K562 (cell line): ENCODE measurements at places on chromosomes 13 and 19.

DNA sequence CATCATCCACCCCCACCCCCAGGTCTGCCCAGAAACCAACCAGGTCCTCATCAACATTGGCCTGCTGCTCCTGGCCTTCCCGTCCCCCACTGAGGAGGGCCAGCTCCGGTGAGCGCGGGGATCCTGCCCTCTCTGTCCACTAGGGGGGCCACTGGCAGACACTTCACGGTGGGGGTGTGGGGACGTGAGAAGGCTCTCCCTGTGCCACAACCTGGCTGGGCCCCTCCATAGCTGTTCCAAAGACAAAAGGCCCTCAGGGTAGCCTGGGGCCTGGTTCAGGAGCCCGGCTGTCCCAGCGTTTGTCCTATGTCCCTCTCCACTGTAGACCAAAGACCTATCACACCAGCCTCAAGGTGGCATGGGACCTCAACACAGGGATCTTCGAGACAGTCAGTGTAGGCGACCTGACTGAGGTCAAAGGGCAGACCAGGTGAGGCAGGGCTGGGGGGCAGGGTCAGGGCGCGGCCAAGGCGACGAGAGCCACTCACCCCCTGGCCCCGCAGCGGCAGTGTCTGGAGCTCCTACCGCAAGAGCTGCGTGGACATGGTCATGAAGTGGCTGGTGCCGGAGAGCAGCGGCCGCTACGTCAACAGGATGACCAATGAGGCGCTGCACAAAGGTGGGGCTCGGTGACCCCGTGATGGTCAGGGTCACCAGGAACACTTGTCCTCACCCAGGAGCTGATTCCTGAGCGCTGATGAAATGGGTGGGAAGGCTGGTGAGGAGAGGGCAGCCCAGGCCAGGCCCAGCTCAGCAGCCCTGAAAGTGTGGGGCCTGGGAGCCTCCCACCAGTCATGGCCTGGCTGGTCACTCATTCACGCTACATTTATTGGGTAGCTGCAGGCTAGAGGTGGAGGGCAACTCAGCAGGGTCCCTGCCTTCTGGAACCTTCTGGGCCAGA, 7.9 kb downstream of the DCAF15 start:
- peaks cover 71% of the 10 kb centered on the region for H3K4me1 ChIP-seq
- H3K27ac ChIP-seq = no peak overlapping the region
- peaks cover 84% of the 10 kb centered on the region for H3K36me3 ChIP-seq

DNA sequence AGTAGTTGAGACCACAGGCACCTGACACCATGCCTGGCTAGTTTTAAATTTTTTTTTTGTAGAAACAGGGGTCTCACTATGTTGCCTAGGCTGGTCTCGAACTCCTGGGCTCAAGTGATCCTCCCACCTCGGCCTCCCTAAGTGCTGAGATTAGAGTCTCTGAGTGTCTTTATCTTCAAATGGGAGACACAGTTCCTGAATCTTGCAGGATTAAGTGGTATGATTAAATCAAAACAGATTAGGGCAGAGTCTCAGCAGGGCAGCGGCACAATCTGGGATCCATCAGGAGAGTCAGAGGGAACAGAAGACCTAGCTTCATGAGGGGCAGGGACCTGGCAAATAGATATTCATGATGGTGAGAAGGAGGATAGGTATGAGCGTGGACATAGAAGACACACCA, 953 bp downstream of the RLN3 start:
- H3K4me1 ChIP-seq = peaks cover 21% of the 10 kb centered on the region
- no peak overlapping the region for H3K27ac ChIP-seq
- no peak for DNase-seq

GRCh38 chr13:32726374-32727037, 140.3 kb downstream of the PDS5B start:
- no peak overlapping the region for H3K27ac ChIP-seq
- no peaks in the 10 kb centered on the region; the same call in 2 of the 3 replicates for H3K36me3 ChIP-seq
- H3K4me1 ChIP-seq = no peaks in the 10 kb centered on the region
- H3K4me3 ChIP-seq = no peak overlapping the region
- H3K27me3 ChIP-seq = no peaks in the 10 kb centered on the region
- no peak for DNase-seq

GRCh38 chr19:33235269-33235995, 9.8 kb upstream of the SLC7A10 start:
- no peaks in the 10 kb centered on the region for H3K36me3 ChIP-seq
- H3K4me3 ChIP-seq = no peak overlapping the region
- H3K27me3 ChIP-seq = peaks cover 39% of the 10 kb centered on the region
- no peaks in the 10 kb centered on the region for H3K4me1 ChIP-seq

DNA sequence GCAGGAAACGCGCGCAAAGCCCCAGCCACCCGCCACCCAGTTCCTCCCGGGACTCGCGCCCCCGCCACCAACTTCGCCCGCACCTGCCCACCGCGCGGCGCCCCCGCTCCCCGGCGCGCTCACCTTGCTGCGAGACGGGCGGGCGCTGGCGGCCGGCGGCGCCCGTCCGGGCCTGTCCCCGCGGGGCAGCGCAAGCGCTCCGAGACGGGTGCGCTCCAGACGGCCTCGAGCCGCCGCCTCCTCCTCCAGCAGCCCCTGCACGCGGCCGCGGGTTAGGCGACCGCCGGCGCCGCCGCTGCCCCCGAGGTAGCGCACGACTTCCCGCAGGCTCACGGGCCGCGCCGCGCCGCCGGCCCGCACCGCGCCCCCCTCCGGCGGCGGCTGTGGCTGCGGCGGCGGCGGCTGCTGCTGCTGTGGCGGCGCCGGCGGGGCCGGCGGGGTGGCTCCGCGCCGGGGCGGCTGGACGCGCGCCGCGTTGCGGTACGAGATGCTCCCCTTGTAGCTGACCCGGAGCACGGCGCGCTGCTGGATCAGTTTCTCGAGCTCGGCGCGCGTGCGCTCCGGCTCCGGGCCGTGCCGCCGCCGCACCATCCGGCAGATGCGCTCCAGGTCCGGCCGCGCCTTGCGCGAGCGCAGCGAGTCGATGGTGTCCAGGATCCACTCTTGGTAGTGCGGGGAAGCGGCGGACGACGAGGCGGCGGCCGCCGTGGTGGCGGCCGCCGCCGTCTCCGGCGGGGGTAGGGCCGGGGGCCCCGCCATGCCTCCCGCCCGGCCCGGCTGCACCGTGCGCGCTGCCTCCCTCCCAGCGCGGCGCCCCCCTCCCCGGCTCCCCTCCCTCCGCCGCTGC, 666 bp downstream of the SAMD1 start:
- H3K4me1 ChIP-seq = peaks cover 12% of the 10 kb centered on the region; the same call in 1 of the 3 replicates
- H3K27me3 ChIP-seq = no peaks in the 10 kb centered on the region
- peak; percentile 71 for DNase-seq
- H3K4me3 ChIP-seq = peak overlapping the region; percentile 63

- DNase-seq = no peak
- no peaks in the 10 kb centered on the region for H3K36me3 ChIP-seq
- H3K4me3 ChIP-seq = no peak within 1 kb of the TSS
- no peaks in the 10 kb centered on the region for H3K4me1 ChIP-seq
- H3K27ac ChIP-seq = no peak within 1 kb of the TSS
- H3K27me3 ChIP-seq = peaks cover 9% of the 10 kb centered on the region; the same call in 1 of the 3 replicates
Measured at GRCh38 chr19:53631949-53632407, at the start of gene DPRX. Gene DPRX (plus strand): TSS chr19:53631999. CDS start chr19:53632107, 108 bp downstream.

- no peaks in the 10 kb centered on the region for H3K36me3 ChIP-seq
- H3K27me3 ChIP-seq = no peaks in the 10 kb centered on the region
- DNase-seq = no peak
- H3K4me3 ChIP-seq = no peak overlapping the region
- H3K27ac ChIP-seq = no peak overlapping the region
Measured at GRCh38 chr13:76723551-76724232, 162.5 kb downstream of the KCTD12 start.

DNA sequence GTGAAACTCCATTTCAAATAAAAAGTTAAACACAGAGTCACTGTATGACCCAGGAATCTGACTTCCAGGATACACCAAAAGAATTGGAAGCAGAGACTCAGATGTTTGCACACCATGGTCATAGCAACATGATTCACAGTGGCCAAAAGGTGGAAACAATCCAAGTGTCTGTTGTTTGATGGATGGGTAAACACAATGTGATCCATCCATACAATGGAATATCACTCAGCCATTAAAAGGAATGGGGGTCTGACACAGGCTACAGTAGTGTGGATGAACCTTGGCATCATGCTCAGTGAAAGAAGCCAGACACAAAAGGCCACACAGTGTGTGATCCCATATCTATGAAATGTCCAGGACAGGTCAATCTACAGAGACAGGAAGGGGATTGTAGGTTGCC, 174.3 kb downstream of the PTPRS start:
- H3K4me3 ChIP-seq = no peak overlapping the region
- no peaks in the 10 kb centered on the region; the same call in 1 of the 2 replicates for H3K4me1 ChIP-seq
- DNase-seq = no peak
- H3K36me3 ChIP-seq = peaks cover 2% of the 10 kb centered on the region; the same call in 2 of the 3 replicates
- no peaks in the 10 kb centered on the region for H3K27me3 ChIP-seq

DNA sequence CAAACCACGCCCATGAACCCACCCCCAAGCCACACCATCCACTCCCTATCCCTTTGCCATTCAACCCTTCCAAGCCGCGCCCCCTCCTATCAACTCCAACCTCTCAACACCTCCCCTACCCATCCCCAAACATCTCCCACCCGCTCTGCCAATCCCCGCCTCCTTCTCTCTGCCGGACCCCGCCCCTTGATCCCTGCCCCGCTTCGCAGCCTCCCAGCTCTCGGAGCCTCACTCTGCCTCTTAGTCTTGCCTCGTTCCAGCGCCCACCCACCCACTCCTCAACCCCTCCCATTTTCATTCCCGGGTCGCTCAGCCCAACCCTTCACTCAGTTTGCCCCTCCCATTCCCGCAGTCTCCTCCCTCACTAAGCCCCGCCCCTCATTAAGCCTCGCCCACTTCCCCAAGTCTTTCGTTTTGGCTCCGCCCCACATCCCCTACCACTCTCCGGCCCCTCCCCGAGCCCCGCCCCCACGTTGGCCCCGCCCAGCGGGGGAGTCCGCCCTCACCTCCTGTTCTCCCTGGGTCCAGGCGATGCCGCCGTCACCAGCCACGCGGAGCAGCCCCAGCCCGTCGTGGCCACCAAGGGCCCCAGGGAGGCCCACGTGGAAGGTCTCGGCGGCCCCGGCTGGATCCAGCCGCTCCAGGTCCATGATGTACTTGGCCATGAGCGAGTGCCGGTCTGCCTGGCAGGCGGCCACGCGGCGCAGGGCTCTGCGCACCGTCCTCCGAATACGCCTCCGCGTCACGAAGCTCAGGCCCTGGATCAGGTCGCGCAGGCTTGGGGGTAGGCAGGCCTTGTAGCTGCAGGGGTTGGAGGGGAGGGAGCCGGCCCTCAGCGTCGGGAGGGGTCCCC, 5.7 kb downstream of the JAK3 start:
- H3K27me3 ChIP-seq = 0 out of 3 replicates have a peak, but pooled peaks cover 3% of the 10 kb centered on the region
- H3K4me3 ChIP-seq = peak overlapping the region; percentile 58
- peaks cover 37% of the 10 kb centered on the region for H3K4me1 ChIP-seq

- peaks cover 75% of the 10 kb centered on the region for H3K36me3 ChIP-seq
- H3K27ac ChIP-seq = peak overlapping the region; percentile 96; the same call in 2 of the 3 replicates
- no peak for DNase-seq
- H3K4me3 ChIP-seq = peak overlapping the region; percentile 100
Measured at GRCh38 chr19:5692723-5693194, 2.7 kb downstream of the RPL36 start.

- no peak overlapping the region for H3K4me3 ChIP-seq
- no peaks in the 10 kb centered on the region for H3K36me3 ChIP-seq
- H3K4me1 ChIP-seq = no peaks in the 10 kb centered on the region
- no peaks in the 10 kb centered on the region for H3K27me3 ChIP-seq
- H3K27ac ChIP-seq = no peak overlapping the region
Measured at GRCh38 chr13:46192412-46192811, 10.4 kb upstream of the LCP1 start.

- H3K4me1 ChIP-seq = no peaks in the 10 kb centered on the region
- H3K27me3 ChIP-seq = peaks cover 3% of the 10 kb centered on the region; the same call in 1 of the 3 replicates
- H3K27ac ChIP-seq = no peak overlapping the region
Measured at GRCh38 chr19:39708594-39708993, 4.3 kb downstream of the LGALS14 start.

DNA sequence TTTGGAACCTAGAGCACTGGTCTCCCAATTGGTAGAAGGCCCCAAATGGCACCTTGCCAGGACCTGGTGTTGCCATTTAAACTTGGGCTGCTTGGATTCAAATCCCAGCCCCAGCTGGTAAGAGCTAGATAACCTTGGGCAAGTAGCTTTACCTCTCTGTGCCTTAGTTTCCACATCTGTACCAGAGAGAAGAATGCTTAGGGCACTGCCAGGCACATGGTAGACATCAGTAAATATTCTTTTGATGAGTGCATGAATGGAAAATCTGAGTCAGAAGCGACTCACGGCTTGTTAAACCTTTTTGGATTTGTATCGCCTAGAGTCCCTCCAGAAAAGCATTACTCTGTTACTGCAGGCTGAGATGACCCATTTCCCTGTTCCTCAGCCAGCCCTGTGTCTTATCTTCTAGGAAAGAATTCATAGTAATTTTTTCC, 90.9 kb downstream of the SIPA1L3 start:
- peaks cover 5% of the 10 kb centered on the region; the same call in 1 of the 3 replicates for H3K27me3 ChIP-seq
- DNase-seq = no peak
- no peaks in the 10 kb centered on the region for H3K4me1 ChIP-seq
- H3K27ac ChIP-seq = no peak overlapping the region
- H3K4me3 ChIP-seq = no peak overlapping the region
- H3K36me3 ChIP-seq = no peaks in the 10 kb centered on the region

- H3K27me3 ChIP-seq = no peaks in the 10 kb centered on the region
- H3K36me3 ChIP-seq = no peaks in the 10 kb centered on the region
- no peak overlapping the region for H3K4me3 ChIP-seq
- no peak overlapping the region for H3K27ac ChIP-seq
- no peaks in the 10 kb centered on the region for H3K4me1 ChIP-seq
Measured at GRCh38 chr19:22628401-22628800, 5.7 kb upstream of the ZNF492 start.

- DNase-seq = peak; percentile 65
- H3K4me1 ChIP-seq = peaks cover 24% of the 10 kb centered on the region
- no peak overlapping the region for H3K4me3 ChIP-seq
Measured at GRCh38 chr19:15863272-15863671, 34.6 kb downstream of the CYP4F2 start.
